ENCODE measurements at places on chromosomes 2 and 18.

GRCh38 chr2:119366649-119367471 is at the start of the genes C2orf76 and DBI:
TSS of gene C2orf76 (minus strand) at chr2:119366834. CDS start at chr2:119339959, 26,875 bp downstream.
TSS of gene DBI (plus strand) at chr2:119366977. CDS start at chr2:119367052, 75 bp downstream.
- H3K36me3 ChIP-seq = peaks cover 28% of the 10 kb centered on the region
- peak within 1 kb of the TSS; percentile 100 for H3K4me3 ChIP-seq
- peaks cover 36% of the 10 kb centered on the region for H3K4me1 ChIP-seq

GRCh38 chr2:182921234-182921633 is 54.8 kb upstream of the FRZB start:
- no peak for DNase-seq
- no peaks in the 10 kb centered on the region for H3K27me3 ChIP-seq
- H3K27ac ChIP-seq = no peak overlapping the region
- no peaks in the 10 kb centered on the region for H3K4me1 ChIP-seq
- no peaks in the 10 kb centered on the region for H3K36me3 ChIP-seq
- no peak overlapping the region for H3K4me3 ChIP-seq

GRCh38 chr2:241009191-241009590 is 10.8 kb downstream of the SNED1 start:
- H3K27ac ChIP-seq = peak overlapping the region; percentile 72
- peaks cover 3% of the 10 kb centered on the region for H3K27me3 ChIP-seq
- peaks cover 13% of the 10 kb centered on the region for H3K4me1 ChIP-seq
- no peak overlapping the region for H3K4me3 ChIP-seq
- H3K36me3 ChIP-seq = peaks cover 3% of the 10 kb centered on the region
- no peak for DNase-seq

GRCh38 chr2:57397550-57398360 is 648.9 kb upstream of the VRK2 start:
- no peaks in the 10 kb centered on the region for H3K4me1 ChIP-seq
- no peaks in the 10 kb centered on the region for H3K36me3 ChIP-seq
- DNase-seq = no peak
- no peaks in the 10 kb centered on the region for H3K27me3 ChIP-seq
- H3K4me3 ChIP-seq = no peak overlapping the region
- no peak overlapping the region for H3K27ac ChIP-seq

DNA sequence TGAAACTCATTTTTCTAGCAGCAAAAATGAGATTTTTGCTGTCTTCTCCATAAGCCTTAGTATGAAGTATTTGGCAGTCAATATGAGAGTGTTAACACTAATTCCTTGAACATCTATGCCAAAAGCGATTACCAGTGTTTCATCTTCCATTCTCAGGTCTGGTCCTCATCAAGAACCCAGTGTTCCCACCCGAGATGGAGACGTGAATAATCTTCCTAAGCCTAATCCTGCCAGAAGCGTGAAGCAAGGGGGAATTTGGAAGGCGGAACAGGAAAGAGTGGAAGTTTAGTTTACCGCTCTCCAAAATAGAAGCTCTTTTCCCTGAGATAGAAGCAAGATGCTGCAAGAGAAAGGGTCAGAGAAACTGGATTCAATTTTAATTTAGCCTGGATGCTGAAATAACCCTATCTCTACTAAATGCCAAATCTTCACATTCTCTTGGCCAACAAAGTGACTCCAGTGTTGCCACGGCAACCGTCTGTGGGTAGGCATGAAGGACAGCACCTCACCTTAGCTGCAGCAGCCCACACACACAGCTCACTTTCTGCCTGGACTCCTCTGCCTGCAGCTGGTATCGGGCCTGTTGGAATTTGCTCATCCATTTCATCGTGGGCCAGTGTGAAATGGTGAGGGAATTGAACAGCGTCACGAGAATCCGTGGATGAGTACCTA is 711.1 kb downstream of the CBLN2 start:
- no peak for DNase-seq
- no peaks in the 10 kb centered on the region for H3K4me1 ChIP-seq
- no peaks in the 10 kb centered on the region for H3K27me3 ChIP-seq
- no peak overlapping the region for H3K4me3 ChIP-seq

- no peaks in the 10 kb centered on the region for H3K27me3 ChIP-seq
- H3K4me1 ChIP-seq = peaks cover 25% of the 10 kb centered on the region
- peak overlapping the region; percentile 99 for H3K4me3 ChIP-seq
Measured at GRCh38 chr18:35343488-35343935, 708 bp downstream of the ZNF24 start.

DNA sequence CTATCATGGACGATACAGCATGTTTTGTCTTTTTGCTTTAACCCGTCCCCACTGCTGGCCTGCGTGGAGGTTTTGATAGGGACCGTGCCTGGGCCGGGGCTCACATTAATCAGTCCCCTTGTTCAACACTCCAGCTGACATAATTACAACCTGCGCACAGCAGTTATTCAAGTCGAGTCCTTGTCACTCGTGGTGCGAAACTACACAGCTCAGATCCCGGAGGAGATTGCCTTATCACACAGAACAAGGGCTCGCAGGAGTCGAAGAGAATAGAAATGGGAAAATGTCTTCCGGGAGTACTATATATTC is 304.4 kb downstream of the ZNF407 start:
- H3K4me3 ChIP-seq = no peak overlapping the region
- H3K4me1 ChIP-seq = peaks cover 14% of the 10 kb centered on the region
- DNase-seq = no peak
- no peaks in the 10 kb centered on the region for H3K27me3 ChIP-seq
- no peak overlapping the region for H3K27ac ChIP-seq

DNA sequence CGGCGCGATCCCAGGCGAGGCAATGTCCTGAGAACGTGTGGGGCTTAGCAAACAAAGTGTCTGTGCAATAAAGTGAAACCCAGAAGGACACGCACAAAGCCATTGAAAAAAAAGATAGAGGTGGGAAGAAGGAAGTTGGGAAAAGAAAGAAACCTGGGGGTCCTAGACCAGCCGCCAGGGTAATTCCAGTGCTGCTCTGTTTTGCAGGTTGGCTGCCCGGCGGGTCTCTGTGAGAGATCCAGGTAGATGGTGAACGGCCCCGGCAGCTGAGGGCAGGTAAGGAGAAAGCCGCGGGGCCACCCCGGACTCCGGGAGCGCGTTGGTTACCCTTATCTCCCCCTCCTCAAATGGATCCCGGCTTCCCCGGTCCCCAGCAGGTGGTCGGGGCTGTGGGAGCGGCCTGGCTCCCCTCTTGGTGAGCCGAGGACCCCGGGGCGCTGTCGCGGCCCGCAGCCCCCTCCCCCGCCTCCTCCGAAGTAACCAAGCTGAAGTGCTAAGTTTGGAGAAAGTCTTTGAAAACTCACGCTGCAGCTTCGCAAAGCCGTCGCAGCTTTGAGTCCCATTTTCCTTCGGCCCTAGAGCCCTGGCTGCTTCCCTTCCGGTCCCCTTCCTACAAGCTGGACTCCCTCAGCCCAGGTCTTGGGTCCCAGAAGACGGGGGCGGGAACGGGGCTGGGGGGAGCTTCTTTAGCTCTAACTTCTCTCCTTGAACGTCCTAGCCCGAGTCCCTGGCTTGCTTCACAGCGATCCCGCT is 588 bp downstream of the OTX1 start:
- no peaks in the 10 kb centered on the region for H3K36me3 ChIP-seq
- peak overlapping the region; percentile 80 for H3K4me3 ChIP-seq
- peaks cover 37% of the 10 kb centered on the region for H3K4me1 ChIP-seq
- no peak for DNase-seq

- H3K4me3 ChIP-seq = no peak overlapping the region
- no peaks in the 10 kb centered on the region for H3K27me3 ChIP-seq
- peaks cover 18% of the 10 kb centered on the region for H3K36me3 ChIP-seq
- no peak overlapping the region for H3K27ac ChIP-seq
- DNase-seq = no peak
Measured at GRCh38 chr2:61438670-61439069, 32.2 kb downstream of the USP34 start.

GRCh38 chr2:479490-480176 is 191.7 kb upstream of the ALKAL2 start:
- no peak overlapping the region for H3K4me3 ChIP-seq
- no peak overlapping the region for H3K27ac ChIP-seq
- no peaks in the 10 kb centered on the region for H3K4me1 ChIP-seq
- H3K36me3 ChIP-seq = no peaks in the 10 kb centered on the region
- no peak for DNase-seq
- H3K27me3 ChIP-seq = peaks cover 14% of the 10 kb centered on the region

DNA sequence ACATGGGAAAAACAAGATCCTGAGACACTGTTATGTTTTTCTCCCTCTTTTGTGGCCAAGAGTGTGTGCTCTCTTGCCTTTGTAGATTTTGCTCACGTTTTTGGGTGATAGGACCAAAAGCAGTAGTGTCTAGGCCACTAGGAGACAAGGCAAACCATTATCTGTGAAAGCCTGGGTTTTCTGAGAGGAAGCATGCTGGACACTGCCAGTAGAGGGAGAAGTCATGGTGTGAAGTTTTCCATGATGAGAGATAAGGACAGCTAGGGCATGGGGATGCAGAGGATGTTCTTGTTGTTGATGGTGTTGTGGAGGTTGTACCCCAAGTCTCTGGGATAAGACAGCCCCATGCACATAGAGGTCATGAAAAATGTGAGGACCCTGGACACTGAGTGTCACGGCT is 285.3 kb downstream of the SOX11 start:
- no peaks in the 10 kb centered on the region for H3K4me1 ChIP-seq
- no peaks in the 10 kb centered on the region for H3K36me3 ChIP-seq
- no peak overlapping the region for H3K27ac ChIP-seq
- H3K4me3 ChIP-seq = no peak overlapping the region
- H3K27me3 ChIP-seq = no peaks in the 10 kb centered on the region
- no peak for DNase-seq

- H3K36me3 ChIP-seq = no peaks in the 10 kb centered on the region
- no peak overlapping the region for H3K27ac ChIP-seq
- H3K27me3 ChIP-seq = no peaks in the 10 kb centered on the region
- DNase-seq = no peak
- no peaks in the 10 kb centered on the region for H3K4me1 ChIP-seq
Measured at GRCh38 chr18:46728219-46728930, 28.5 kb downstream of the ST8SIA5 start.

DNA sequence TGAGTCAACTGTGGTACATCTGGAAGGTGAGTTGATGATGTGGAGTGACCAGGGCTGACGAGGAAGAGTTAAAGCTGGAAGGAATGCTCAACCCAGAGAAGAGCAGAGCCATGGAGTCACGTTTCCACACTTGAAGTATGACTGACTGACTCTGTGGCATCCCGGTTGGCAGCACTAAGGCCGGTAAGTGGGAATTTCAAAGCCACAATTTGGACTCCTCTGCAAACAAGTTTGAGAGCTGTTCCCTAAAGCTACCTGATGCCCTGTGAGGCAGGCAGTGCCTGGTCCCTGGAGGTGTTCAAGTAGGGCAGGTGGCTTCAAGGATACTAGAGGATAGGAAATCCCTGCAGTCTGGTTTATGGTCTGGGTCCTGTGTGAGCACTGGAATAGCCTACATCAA is 69.3 kb upstream of the ITGB6 start:
- H3K4me1 ChIP-seq = peaks cover 22% of the 10 kb centered on the region
- DNase-seq = no peak
- H3K27me3 ChIP-seq = peaks cover 10% of the 10 kb centered on the region
- peak overlapping the region; percentile 76 for H3K4me3 ChIP-seq
- peaks cover 33% of the 10 kb centered on the region for H3K36me3 ChIP-seq
- H3K27ac ChIP-seq = no peak overlapping the region

DNA sequence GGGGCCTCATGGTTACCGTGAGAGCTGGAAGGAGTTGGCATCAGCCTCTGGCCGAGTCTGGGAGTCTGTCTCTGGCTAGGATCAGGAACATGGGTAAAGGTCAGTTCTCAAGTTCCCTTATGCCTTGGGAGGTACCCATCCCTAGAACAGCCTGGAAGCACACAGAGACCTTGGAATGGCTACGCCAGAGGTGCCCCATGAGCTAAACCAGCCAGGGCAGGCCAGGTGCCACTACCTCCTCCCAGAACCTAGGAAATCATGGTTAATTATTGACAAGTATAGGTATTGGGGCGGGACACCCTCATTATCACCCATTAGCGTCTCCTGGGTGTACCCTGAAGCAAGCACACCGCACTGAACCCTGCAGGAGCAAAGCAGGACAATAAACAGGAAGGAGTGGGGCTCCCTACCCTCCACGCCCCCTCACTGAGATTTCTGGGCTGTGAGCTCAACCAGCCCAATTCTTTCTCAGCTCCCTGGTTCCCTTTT is 3.0 kb upstream of the ASPRV1 start:
- peaks cover 4% of the 10 kb centered on the region for H3K4me1 ChIP-seq
- H3K27me3 ChIP-seq = peaks cover 3% of the 10 kb centered on the region
- H3K4me3 ChIP-seq = no peak overlapping the region

GRCh38 chr18:9454061-9454703 is 21.1 kb upstream of the RALBP1 start:
- H3K4me3 ChIP-seq = no peak overlapping the region
- no peaks in the 10 kb centered on the region for H3K4me1 ChIP-seq
- no peak overlapping the region for H3K27ac ChIP-seq
- H3K36me3 ChIP-seq = peaks cover 2% of the 10 kb centered on the region
- no peak for DNase-seq

- H3K4me1 ChIP-seq = no peaks in the 10 kb centered on the region
- DNase-seq = no peak
- H3K27ac ChIP-seq = no peak overlapping the region
- peaks cover 38% of the 10 kb centered on the region for H3K27me3 ChIP-seq
- H3K4me3 ChIP-seq = no peak overlapping the region
Measured at GRCh38 chr2:240451108-240451611, 15.7 kb downstream of the GPC1 start.

GRCh38 chr2:12930391-12930790 is 213.7 kb downstream of the TRIB2 start:
- H3K27me3 ChIP-seq = peaks cover 48% of the 10 kb centered on the region
- no peak overlapping the region for H3K4me3 ChIP-seq
- DNase-seq = no peak
- H3K27ac ChIP-seq = no peak overlapping the region
- no peaks in the 10 kb centered on the region for H3K36me3 ChIP-seq

DNA sequence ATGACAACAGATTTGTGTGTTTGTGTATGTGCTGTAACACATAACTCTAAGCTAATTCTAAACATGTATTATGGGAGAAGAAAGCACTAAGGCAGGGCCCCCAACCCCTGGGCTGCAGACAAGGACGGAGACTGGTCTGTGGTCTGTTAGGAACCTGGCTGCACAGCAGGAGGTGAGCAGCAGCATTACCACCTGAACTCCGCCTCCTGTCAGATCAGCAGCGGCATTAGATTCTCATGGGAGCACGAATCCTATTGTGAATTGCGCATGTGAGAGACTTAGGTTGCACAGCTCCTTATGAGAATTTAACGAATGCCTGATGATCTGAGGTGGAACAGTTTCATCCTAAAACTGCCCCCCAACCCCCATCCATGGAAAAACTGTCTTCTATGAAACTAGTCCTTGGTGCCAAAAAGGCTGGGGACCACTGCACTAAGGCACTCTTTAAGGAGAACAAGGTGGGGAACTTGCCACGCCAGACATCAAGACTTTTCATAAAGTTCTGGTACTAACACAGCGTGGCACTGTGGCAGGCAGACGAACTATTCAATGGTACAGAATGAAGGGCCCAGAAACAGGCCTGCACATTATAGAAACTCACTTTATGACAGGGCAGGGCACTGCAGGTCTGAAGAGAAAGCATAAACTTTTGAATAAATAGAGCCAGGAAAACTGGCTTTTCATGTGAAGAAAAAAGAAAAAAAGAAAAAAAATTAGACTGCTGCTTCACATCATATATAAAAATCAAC is 14.0 kb downstream of the REEP1 start:
- H3K4me1 ChIP-seq = peaks cover 14% of the 10 kb centered on the region
- no peak for DNase-seq
- H3K27me3 ChIP-seq = peaks cover 28% of the 10 kb centered on the region
- no peaks in the 10 kb centered on the region for H3K36me3 ChIP-seq
- H3K27ac ChIP-seq = no peak overlapping the region
